Astrocyte (in vitro differentiated cells and primary cell): ENCODE measurements at places on chromosomes 2 and 18.
A peak's percentile ranks its signal among the peaks of the same experiment; 100 is the strongest.

DNA sequence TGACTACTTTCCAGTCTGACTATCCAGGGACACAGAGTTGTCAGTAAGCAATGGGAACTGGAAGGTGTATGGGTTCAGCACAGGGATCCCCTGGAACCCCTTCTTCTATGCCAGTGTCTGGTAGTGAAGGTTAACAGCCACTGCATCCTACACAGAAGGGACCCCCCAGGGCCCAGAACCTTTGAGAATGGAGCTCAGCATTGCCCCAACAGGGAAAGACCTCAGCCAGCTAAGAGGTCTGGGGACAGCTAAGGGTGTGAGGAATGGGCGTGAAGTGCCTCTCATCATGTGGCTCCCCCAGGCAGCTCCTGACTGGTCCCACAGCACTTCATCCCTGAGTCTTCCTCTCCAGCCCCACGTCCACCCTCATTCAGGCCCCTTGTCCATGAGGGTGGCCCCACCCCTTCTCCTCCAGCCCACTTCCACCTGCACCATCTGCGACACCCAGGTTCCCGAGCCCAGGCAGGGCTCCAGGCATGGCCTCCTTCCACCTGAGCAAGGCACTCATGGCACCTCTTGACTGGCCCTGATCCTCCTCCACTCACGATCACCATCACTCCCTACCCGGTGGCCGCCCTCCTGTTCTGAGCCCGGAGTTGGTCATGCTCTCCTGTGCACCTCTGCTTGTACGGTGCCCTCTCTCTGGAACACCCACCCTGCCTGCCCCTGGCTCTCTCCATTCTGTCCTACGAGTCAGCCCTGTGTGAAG, 77.1 kb downstream of the SFXN5 start:
- no peak for DNase-seq

- no peak for DNase-seq
These were observed 622 bp downstream of the LRP2 start for GRCh38 chr2:169361706-169362117.

- no peak for DNase-seq
These were observed 389.6 kb downstream of the TGIF1 start for GRCh38 chr18:3839581-3839981.

DNA sequence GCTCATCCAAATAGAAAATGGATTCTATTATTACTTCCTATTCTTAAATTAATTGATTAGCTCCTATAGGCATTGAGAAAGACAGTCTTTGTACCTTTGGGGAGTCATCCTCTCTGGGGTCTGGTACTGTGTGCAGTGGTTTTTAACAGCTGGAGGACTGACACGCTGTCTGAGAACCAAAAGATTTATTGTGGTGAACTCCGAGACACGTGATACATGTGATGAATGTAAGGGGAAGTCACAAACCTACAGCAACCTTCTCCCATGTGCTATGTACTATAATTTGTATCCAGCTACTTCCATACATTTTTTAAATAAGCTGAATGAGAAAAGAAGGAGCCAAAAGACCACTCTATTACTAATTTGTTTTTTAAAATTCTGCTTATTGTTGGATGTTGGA, 133.7 kb downstream of the GALNT3 start:
- no peak for DNase-seq

DNA sequence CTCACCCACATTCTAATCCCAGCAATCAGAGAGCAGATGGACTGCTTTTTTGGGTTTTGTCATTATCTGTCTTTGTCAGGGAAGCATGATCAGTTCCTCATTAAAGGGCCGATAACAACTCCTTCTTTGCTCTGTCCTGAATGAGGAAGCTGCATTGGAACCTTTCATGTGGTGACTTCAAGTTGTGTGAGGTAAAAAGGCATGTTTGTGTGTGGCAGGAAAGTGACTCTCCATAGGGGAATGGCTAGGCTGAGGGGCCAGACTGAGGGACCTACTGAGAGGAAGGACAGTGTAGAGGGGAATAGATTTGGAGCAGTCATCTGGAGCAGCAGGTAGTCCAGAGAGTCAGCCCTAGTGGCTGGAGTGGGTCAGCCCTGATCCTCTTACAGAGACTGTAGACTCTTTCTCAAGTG, 23.6 kb upstream of the LRRTM1 start:
- no peak for DNase-seq

GRCh38 chr2:113234721-113235346, 43.9 kb downstream of the PAX8 start:
- no peak for DNase-seq

- peak; percentile 9 for DNase-seq
These were observed 28.9 kb upstream of the CNOT11 start for GRCh38 chr2:101223814-101224231.

DNA sequence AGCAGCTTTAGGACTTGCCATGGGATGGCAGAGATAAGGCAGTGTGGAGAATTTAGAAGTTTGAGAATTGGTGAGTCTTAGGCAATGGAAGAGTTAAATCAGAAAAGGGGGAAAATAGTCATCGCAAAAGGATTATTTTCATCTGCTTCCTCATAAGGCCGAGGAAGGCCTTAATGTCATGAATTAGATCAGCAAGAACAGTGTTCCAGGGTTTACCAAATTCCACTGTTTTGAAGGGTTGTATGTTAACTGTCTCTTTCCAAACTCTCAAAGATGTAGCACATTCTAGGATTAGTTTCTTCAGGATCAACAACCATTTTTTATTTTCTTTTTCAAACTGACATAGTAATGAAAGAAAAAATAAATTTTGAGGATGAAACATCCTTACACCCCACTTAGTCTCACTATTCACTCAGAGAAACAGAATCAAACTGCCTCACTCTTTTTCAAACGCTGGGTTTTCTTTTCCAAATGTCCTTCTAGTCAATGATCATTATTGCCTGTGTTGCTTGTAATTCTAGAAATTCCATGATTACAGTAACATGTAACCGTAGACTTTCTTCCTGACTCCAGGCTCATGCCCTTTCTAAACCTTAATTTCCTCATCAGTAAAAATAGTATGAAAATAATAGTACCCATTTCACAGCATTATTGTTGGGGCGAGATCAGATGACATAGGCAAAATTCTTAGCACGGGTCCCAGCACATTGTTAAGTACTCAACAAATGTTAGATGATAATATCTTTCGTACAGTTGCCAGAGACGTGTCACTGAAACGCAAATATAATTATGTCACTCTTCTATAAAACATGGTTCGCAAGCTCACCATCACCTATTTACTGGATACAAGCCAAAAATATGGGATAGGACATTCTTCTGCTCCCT, 23.6 kb downstream of the ZEB2 start:
- no peak for DNase-seq

DNA sequence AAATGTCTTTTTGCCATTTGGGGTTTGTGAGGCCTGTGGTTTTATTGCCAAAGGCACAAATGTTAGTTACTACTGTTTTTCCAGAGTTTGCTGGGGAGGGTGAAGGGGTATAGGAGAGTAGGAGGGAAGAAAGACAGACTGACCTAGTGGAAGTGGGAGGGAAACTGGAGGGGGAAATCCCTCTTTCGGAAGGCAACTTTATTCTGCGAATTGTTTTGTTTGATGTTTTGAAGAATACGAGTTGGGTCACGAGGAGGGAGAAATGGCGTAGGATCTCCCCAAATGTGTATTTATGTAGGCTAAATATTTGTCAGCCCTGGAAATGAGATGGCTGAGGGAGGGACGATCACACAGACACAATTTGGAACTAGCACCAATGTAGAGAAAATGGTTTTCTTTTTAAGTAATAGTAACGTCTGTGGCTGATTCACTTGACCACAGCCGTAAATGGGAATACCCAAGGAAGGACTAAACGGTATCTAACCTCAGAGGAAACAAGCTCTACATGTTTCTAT, 172.3 kb downstream of the ICOS start:
- no peak for DNase-seq

DNA sequence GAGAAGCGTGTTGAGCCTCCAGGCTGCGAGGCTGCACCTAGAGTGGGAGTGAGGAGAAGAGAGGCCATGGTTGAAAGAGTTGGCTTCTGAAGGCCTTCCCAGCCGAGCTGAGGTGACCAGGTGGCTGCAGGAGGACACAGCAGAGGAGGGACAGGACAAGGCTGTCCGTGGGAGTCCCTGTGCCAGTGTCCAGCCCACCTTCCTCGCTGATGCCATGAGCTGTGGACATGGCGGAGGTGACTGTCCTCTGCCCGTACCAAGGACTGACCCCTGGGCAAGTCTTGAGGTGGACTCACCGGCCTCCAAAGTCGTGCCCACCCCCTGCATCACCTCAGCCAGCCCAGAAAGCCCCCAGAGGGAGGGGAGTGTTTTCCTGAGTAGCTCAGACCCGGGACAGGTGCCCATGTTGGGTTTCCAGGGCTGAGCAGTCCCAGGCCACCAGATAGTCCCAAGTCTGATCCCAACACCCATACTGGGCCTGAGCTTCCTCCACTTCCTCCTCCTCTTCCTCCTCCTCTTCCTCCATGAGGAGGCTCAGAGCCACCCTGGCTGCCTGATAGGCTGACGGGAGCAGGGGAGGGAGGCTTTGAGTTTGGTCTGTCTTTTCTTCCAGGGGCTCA, 43.0 kb upstream of the FOSL2 start:
- DNase-seq, result no peak

DNA sequence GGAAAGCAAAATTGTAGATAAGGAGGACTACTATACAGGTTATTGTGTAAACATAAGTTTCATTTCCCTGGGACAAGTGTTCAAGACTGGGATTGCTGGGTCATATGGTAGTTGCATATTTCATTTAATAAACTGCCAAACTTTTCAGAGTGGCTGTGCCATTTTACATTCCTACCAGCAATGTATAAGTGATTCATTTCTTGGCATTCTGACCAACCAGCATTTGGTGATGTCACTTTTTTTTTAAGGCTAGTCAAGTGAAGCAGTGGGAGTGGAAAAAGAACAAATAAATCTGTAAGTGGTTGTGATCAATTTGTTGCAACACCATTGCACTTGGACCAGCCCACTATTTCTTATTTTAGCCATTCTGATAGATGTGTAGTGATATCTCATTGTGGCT, 5.2 kb upstream of the CHCHD5 start:
- peak; percentile 85 for DNase-seq

- DNase-seq, result peak; percentile 31
These were observed 3.3 kb downstream of the CDH7 start for GRCh38 chr18:65754121-65754520.

GRCh38 chr2:127134833-127135830, 28.2 kb upstream of the BIN1 start:
- DNase-seq, result no peak

GRCh38 chr2:230862292-230862691, 2.5 kb upstream of the ITM2C start:
- no peak for DNase-seq

GRCh38 chr2:157559061-157559460, 69.6 kb downstream of the ACVR1C start:
- peak; percentile 9 for DNase-seq

- DNase-seq, result peak; percentile 91
These were observed 36.2 kb upstream of the ACAA2 start for GRCh38 chr18:49849331-49850217.

DNA sequence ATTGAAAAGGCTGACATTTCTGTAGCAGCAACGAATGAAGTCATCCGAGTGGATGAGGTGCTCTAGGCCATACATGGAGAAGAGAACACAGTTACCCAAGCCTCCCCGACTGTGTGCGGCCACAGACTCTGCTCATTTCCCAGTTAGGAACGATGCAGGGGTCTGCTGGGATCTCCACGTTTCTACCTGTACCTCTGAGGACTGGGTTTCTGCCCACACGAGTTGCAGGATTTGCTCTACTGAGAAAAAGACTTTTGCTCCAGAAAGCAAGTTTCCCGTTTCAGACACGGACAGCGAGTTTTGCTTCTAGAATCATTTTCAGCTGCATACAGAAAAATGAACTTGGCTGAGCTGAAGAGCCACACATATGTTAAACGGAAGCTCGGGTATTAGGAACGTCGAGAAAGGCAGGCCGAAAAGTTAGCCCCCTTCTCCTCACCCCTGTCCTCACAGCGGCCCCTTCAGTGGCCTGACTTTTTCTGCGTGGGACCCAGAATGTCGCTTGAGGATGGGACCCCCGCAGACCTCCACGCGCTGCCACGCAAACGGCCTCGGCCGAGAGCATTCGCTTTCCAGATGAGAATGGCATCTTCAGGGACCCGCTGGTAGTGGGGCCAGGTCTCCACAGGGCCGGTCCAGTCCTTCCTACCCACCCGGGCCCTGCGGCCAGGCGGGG, 582 bp upstream of the RAB31 start:
- no peak for DNase-seq

DNA sequence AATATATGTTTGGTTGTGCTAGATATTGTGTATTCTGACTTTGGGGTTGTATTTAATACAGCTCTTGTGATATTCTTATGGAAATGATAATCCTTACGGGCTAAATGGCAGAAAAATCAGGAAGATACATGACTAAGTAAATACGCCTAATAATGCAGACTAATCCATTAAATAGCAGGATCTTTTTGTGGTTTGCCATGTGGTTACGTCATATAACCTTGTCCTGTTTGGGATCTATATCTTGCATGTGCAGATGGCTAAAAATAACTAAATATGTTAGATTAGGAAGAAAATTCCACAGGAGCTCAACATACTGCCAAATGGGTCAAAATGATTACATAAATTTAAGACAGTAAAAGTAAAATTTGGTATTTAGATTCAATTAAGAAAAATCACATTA, 83.0 kb downstream of the NEB start:
- no peak for DNase-seq

GRCh38 chr18:58117786-58118403, 73.9 kb downstream of the NEDD4L start:
- DNase-seq, result peak; percentile 98

- peak; percentile 37 for DNase-seq
These were observed 258.5 kb downstream of the TWIST2 start for GRCh38 chr2:239106314-239106908.

DNA sequence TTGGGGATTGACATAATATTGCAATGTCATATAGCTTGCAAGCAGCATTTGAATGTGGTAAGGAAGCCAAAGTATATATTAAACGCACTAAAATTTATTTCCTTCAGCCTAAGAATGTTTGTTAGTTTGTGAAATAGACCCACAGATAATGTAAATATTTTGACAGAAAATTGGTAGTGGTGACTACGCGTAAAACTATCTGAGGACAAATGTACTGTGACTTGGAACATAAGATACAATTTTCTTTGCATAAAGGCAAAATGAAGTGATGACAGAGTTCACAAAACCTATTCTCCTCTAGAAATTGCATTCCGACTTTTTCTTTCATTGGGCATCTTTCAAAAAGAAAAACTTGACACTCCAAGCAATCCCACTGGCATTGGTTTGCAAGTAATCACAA, 411.1 kb upstream of the LRATD1 start:
- no peak for DNase-seq

- DNase-seq, result no peak
These were observed 104.5 kb upstream of the MCFD2 start for GRCh38 chr2:47019961-47020681.

GRCh38 chr18:59067873-59068272, 71.8 kb upstream of the SEC11C start:
- DNase-seq, result no peak
